ENCODE measurements at places on chromosomes 6 and 20.

DNA sequence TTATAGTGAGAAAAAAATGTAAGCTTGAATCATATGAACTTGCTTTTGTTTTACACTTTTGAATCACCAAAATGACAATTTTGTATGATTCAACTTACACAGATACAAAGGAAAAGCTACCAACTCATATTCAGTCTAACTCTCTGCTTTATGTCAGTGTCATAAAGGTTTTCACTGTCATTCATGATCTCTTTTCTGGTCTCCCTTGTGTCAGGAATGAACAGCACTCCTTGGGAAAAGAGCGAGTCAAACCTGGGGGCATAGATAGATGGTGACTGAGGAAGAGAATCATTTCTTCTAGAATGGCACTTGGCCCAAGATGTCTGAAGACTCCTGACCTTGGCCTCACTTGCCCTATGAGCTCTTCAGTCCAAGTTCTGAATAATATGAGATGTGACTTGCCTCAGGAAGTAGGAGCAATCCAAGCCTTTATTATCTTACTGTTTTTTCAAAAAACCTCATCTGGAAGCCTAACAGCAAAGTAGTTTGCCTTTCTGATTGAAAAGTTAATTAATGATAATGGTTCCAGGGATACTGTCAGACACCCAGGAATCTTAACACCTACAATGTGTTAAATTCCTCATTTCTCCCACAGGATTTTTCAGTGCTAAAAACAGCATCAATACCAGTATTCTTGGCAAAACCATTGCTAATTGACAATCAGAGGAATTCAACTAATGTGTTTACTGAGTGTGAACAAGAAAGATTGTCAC is 270.0 kb upstream of the HSF2 start:
- H3K4me1 ChIP-seq = no peaks in the 10 kb centered on the region

DNA sequence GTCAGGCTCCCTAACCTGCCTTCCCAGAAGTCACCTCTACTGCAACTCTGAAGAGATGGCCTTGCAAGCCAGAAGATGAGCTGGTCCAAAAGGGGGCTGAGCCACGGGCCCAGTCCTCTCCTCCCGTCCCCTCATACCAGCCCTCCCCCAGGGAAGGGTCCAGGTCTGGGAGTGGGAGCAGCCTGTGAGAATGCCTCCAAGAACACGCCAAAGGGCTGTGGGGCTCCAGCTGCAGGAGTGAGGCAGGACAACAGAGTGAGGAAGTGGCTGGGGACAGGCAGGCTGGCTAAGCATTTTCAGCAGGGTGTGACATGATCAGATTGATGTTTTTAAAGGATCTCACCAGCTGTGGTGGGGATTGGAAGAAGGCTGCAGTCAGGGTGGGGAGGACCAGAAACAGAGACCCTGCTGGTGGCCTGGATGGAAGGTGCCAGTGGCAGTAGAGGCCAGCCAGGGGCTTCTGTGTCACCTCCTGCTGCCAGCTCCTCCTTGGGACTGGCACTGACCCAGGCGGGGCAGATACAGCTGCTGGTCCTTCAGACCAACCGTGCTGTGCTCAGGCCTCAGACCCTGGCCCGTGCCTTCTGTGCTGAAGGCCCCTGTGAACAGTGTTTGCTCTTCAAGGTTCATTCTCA is 257.6 kb downstream of the NRN1 start:
- H3K36me3 ChIP-seq = no peaks in the 10 kb centered on the region
- peaks cover 12% of the 10 kb centered on the region for H3K4me1 ChIP-seq
- no peak overlapping the region for H3K27ac ChIP-seq
- no peaks in the 10 kb centered on the region for H3K27me3 ChIP-seq
- H3K4me3 ChIP-seq = no peak overlapping the region

DNA sequence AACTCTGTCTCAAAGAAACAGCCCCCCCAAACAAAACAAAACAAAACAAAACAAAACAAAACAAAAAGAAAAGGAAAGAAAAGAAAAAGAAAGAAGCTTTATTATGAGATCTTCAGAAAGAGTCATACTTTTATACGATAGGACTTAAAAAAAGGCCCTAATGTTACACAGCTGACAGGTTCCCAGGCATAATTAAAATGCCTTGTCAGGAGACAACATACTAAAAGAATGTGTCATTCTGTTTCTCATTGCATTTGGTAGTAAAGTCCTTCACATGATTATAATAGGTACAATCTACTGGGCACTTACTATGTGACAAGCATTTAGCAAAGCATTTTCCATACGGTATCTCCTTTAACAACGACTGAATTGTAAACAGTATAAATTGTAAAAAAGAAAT is 36.4 kb upstream of the RPN2 start:
- no peak for DNase-seq
- H3K27me3 ChIP-seq = no peaks in the 10 kb centered on the region
- H3K4me3 ChIP-seq = no peak overlapping the region
- no peaks in the 10 kb centered on the region for H3K36me3 ChIP-seq
- H3K27ac ChIP-seq = no peak overlapping the region

DNA sequence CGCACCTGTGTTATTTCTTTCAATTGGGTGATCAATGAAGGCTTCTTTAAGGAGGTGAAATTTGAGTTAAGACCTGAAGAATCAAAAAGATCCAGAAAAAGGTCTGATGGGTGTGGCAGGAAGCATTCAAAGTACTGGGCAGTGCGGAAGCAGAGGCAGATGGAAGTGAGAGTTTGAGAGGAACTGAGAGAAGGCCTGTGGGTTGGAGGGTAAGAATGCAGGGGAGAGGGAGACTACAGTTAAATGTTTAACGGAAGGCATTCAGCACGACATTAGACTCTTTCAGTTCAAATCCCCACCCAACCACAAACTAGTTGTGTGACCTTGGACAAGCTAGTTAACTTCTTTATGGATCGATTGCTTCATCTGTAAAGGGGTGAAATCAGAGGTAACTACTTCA is 50.5 kb upstream of the GCM1 start:
- no peak overlapping the region for H3K27ac ChIP-seq
- no peaks in the 10 kb centered on the region for H3K36me3 ChIP-seq
- no peaks in the 10 kb centered on the region for H3K27me3 ChIP-seq
- no peak overlapping the region for H3K4me3 ChIP-seq
- H3K4me1 ChIP-seq = no peaks in the 10 kb centered on the region

DNA sequence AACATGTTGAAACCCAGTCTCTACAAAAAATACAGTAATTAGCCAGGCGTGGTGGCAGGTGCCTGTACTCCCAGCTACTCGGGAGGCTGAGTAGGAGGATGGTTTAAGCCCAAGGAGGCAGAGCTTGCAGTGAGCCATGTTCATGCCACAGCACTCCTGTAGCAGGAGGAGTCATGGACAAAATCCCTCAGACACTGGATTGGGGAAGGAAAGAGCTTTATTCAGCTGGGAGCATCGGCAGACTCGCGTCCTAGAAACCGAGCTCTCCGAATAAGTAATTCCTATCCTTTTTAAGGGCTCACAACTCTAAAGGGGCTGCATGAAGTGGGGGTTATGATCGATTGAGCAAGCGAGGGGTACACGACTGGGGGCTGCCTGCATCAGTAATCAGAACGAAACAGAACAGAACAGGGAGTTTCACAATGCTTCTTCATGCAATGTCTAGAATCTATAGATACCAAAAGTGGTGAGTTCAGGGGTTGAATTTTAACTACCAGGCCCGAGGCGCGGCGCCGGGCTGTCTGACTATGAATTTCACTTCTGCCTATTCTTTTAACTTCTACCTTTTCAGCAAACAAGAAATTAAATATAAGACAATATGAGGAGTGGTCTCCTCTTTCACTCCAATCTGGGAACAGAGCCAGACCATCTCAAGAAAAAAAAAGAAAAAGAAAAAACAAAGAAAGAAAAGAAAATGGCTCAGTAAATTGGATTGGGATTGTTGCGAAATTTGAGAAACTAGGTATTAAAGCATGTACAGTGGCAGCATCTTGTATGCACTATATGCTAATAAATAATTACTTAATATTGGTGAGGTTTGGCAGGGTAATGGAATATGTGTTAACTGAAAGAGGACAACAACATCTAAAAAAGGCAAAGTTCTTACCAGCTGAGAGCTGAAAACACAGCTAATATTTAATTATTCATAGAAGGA is 23.6 kb downstream of the HMGN4 start:
- no peaks in the 10 kb centered on the region for H3K4me1 ChIP-seq
- H3K36me3 ChIP-seq = no peaks in the 10 kb centered on the region
- DNase-seq = no peak
- no peak overlapping the region for H3K4me3 ChIP-seq
- H3K27ac ChIP-seq = no peak overlapping the region

- peaks cover 12% of the 10 kb centered on the region for H3K4me1 ChIP-seq
- no peak for DNase-seq
- no peaks in the 10 kb centered on the region for H3K27me3 ChIP-seq
- H3K4me3 ChIP-seq = no peak overlapping the region
- H3K27ac ChIP-seq = no peak overlapping the region
- peaks cover 6% of the 10 kb centered on the region for H3K36me3 ChIP-seq
Observed at GRCh38 chr6:158028876-158029275, 47.2 kb downstream of the SYNJ2 start.

GRCh38 chr20:25239387-25240370 is 8.2 kb upstream of the PYGB start:
- no peaks in the 10 kb centered on the region for H3K36me3 ChIP-seq
- H3K4me1 ChIP-seq = peaks cover 13% of the 10 kb centered on the region
- no peaks in the 10 kb centered on the region for H3K27me3 ChIP-seq
- no peak overlapping the region for H3K4me3 ChIP-seq
- H3K27ac ChIP-seq = no peak overlapping the region

GRCh38 chr20:38825901-38826625 is 20.6 kb downstream of the PPP1R16B start:
- H3K4me1 ChIP-seq = peaks cover 4% of the 10 kb centered on the region
- peak; percentile 21 for DNase-seq
- no peaks in the 10 kb centered on the region for H3K36me3 ChIP-seq

DNA sequence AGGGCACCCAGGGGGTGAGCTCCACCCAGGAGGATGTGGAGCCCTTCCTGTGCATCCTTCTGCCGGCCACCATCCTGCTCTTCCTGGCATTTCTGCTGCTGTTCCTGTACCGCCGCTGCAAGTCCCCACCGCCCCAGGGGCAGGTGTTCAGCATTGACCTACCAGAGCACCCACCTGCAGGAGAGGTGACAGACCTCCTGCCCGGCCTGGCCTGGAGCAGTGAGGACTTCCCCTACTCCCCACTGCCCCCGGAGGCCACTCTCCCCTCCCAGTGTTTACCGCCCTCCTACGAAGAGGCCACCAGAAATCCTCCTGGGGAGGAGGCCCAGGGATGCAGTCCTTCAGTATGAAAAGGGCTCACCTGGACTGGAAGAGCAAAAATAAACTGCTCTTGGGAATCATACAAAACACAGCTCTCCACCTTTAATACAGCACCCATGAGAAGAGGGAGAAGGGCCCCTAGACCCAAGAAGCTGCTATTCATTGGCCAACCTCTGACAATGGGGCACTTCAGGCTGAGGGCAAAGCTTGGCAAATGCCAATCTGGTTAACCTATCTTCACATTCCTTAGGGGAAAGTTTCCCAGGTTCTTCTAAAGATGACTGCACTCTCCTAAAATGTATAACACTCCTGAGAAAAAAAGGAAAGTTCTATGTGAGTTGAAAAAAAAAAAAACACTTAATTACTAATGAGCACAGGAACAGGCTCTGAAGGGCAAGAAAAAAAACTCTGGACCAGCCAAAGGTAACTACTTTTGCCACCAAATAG is 5.0 kb downstream of the SMIM28 start:
- H3K4me1 ChIP-seq = no peaks in the 10 kb centered on the region
- H3K27me3 ChIP-seq = no peaks in the 10 kb centered on the region
- H3K27ac ChIP-seq = no peak overlapping the region

All from neuronal stem cell (in vitro differentiated cells).